ENCODE measurements at places on chromosomes 6 and 20.

GRCh38 chr6:36752187-36752885, 54.7 kb downstream of the RAB44 start:
- DNase-seq: no peak

- DNase-seq: no peak
Observed at GRCh38 chr20:61306937-61307475, 54.9 kb downstream of the CDH4 start.

- no peak for DNase-seq
Observed at GRCh38 chr6:28807682-28808280, 116.0 kb downstream of the TRIM27 start.

DNA sequence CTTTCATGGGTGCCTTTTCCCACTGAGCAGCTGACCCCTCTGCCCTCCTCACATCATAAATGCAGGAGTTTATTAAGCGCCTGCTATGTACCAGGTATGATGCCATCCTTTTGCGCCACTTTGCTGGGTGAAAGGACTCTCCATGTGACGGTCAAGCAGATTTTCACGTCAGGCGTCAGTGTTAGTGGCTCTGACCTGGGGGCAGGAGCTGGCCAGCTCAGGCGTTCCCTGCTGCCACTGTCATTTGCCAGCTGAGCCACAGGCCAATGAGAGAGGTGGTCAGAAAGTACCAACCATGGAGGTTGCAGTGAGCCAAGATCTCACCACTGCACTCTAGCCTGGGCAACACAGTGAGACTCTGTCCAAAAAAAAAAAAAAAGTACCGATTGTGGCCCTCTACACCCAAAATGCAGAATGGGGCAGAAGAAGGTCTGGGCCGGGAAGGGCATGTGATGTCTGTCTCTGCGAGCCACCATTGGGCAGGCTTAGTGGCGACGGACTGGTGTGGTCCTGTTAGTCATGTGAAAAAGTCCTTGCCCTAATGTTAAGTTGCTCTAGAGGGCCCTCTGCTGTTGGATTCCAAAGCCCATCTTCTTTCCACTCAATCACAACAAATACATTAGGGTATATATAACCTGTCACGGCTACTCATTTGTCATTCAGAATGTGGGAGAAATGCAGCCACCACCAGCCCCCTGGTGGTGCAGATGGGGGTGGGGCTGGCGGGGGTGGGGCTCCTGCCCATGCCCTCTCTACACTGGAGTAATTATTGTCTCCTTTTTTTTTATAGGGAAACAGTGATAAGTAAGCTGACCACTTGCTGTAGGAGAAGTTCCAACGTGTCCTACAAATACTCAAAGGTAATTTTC, 18.4 kb upstream of the SLC22A1 start:
- DNase-seq: no peak

- DNase-seq: no peak
Observed at GRCh38 chr6:105499931-105500330, 97.0 kb upstream of the PREP start.

DNA sequence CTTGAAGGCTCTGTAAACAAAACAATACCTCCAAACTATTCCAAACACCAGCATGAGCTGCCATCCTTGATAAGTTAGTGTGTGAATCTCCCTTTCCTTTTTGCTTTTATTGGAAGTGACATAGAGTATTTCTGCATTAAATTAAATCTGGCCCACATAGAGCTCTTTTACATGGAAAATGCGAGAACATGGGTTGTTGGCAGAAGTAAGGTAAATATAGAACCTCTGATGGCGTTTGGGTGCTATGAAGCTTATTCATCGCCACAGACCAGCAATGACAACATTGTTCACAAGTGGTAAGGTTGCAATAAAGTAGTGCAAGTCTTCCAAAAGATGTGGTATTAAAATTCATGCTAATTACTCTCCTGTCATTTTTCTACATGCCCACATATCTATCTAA, 445.8 kb upstream of the JAG1 start:
- DNase-seq: no peak

DNA sequence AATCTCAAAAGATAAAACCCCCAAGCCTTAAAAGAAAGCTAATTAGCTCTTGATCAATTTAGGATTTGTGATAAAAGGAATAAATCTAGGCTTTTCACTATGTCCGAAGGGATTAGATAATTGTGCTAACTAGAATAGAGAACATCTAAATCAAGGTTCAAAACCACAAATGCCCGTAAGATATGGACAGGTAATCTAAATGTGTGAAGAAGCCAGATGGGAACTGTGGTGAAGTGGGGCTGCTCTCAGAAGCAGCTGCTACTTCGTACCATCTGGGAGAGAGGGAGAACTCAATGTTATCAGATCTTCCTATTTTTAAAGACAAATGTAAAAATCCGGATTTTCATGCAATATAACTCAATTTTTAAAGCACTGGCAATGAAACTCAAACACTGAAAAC, 44.2 kb downstream of the NCOA6 start:
- DNase-seq: no peak

GRCh38 chr20:63736893-63737694, 630 bp downstream of the LIME1 start:
- no peak for DNase-seq

- no peak for DNase-seq
Observed at GRCh38 chr6:5724911-5725310, 281.8 kb downstream of the NRN1 start.

GRCh38 chr6:78397499-78397898, 469.9 kb upstream of the IRAK1BP1 start:
- DNase-seq: no peak

GRCh38 chr6:3584606-3585005, 127.8 kb upstream of the SLC22A23 start:
- no peak for DNase-seq

GRCh38 chr20:2142649-2143048, 41.0 kb downstream of the STK35 start:
- DNase-seq: no peak

DNA sequence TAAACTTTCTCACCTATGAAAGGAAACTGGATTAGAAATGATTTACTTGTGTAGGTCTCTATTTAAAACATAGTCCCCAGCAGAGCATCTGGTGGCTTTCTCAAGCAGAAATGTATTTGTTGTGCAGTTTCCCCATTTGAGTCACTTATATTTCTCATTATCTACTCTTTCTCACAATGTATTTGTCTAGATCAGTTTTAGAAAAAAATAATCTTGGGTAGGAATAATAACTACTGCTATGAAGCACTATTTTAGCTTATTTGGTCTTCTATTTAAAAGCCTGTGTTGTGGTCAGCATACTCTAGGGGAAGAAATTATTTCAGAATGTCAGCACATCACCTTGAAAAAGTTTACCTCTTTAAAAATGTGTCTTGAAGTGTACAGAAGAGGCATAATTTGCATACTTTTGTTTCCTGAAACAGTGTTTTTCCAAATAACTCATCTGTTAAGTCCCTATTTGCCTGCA, 60.9 kb upstream of the PRL start:
- no peak for DNase-seq

DNA sequence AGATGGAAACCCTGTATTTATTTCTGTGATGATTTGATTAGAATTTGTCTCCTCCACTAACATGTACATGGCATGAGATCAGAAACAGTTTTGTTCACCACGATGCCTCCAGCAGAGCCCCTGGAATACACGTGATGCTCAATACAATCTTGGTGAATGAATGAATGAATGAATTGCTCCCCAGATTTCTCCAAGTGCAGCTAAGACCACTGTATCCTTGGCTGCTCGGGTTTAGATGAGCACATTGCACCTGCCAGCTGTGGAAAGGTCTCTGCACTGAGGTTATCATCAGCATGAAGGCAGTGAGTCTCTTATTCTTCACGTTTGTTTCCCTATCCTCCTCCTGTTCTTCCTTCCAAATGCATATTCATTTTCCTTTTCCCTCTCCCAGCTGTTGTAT, 17.9 kb downstream of the CASS4 start:
- DNase-seq: no peak

GRCh38 chr20:20404633-20405032, 36.7 kb downstream of the INSM1 start:
- no peak for DNase-seq

DNA sequence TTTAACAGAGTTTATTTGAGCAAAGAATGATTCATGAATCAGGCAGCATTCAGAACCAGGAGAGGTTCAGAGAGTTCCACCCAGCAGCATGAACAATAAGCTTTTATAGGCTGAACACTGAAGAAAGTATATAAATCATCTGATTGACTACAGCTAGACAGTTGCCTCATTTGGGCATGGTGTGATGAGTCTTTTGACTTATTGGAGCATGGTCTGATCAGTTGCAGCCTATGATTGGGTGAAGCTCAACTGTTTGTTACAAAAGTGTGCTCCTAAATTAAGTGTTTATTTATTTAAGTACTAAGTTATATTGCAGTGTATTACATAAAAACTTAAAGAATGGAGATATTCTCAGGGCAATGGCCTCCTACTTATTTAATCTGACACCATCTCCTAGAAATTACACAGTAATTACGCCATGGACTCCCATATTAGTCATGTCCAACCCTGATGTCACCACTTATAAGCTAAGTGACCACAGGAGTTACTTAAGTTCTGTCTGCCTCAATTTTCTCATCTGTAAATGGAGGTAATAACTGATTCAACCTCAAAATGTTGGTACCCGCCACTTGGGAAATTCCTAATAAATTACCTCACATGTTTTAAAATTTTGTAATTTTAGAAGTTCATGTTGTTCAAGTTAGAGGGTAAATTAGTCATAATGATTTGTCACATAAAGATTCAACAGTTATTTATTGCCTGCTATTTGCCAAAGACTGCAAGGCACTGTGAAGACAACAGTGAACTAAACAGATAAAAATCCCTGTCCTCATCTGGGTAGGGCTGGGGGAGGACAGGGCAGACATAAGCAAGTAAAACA, 15.2 kb upstream of the ROS1 start:
- DNase-seq: no peak

- DNase-seq: no peak
Observed at GRCh38 chr20:53191957-53192356, 219.8 kb downstream of the TSHZ2 start.

- peak; percentile 71 for DNase-seq
Observed at GRCh38 chr6:53725791-53726575, 60.4 kb upstream of the KLHL31 start.

DNA sequence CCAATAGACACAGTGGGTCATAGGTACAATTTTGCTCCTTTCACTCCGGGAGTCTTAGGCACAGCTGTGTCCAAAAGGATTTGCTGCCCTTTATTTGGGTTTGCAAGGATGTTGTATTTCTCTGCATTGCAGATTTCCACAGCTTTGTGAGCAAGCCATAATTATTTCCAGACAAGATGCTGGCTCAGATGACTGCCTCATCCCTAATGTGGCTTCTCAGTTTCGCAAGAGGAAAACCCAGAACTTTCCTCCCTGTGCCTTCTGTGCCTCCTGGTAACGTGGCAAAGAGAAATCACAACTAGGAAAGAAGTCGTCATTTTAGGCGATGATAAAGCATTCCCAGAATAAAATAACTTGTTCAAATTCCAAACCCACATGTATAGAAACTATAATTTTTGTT, 33.7 kb downstream of the FAM50B start:
- DNase-seq: no peak

GRCh38 chr6:3433005-3433404, 23.8 kb downstream of the SLC22A23 start:
- no peak for DNase-seq

GRCh38 chr6:54100411-54101006, 10.7 kb upstream of the MLIP start:
- no peak for DNase-seq

DNA sequence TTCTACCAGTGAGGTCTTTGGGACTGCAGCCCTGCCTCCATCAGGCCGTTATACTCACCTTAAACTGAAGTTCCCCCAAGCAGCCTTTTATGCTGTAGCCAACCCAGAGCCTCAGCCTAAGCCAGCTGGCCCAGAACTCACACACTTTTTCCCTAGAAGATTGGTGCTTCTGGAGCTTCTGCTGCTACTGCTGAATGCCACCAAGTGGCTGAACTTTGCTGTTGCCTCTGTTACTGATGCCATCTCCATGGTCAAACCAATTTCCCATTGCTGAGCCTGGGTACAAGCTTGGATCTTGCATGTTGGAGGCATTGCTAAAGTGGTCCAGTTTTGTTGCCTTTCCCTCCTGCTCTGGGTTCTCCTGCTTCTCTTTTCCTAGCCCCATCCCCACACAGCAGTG, 15.0 kb upstream of the TBX18 start:
- DNase-seq: no peak

DNA sequence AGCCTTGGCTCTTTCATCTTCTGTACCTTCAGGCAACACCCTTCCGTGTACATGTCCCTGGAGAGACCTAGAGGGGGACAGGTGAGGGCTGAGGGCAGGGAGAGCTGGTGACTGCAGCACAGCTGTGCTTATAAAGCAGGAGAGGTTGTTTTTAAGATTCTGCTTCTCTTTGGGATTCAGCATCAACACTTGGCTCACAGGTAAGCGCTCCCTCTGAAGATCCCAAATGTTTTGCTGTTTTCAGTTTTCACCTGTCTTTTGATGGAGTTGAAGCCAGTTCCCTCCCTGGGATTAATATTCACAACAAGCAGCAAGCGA, 19.4 kb upstream of the TRAF3IP2 start:
- DNase-seq: no peak

GRCh38 chr20:48142516-48142773, 357.2 kb upstream of the SULF2 start:
- DNase-seq: no peak

DNA sequence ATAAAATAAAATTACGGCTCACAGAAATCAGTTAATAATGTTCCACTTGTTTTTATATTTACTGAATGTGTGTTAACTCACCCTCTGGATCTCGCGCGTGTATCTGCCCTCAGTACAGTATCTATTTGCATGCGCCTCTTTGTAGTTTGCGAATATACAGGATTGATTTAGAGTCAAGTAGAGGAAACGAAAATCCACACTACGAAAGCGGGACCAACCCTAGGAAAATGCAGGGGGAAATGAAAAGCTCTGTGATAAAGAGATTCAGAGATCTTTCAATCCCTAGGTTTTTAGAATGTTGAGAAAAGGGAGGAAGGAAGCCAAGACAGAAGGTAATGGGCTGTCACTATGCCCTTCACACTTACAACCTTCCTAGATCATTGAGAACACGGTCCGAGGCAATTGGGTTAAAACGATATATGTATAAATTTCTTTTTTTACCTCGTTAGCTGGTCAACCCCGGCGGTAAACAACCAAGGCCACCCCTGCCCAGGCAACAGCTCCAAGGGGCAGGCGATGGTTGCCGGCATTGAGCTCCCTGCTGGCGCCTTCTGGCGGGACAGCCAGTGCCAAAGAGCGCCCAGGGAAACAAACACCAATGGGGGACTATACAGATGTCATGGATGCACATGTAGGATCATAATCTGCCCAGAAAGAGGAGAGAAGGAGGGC, 792 bp upstream of the FUT9 start:
- DNase-seq: no peak

DNA sequence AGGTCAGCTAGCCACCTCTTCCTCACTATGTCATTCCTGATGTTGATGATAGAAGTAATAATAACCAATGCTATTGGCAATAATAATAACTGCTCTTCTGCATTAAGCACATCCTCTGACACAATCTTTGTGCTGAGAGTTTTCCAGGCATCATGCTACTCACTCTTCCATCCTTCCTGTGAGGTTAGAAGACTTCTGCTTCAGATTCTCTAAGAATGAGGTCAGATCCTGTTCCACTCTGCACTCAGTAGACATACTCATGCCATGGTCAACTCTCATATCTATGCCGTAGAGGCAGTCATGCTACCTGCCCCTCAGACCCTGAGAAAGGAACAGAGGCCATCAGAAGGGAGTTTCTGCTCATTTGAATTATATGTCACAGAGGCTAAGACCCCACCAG, 98.1 kb upstream of the TOP1 start:
- DNase-seq: no peak

Data from stimulated activated CD4-positive, alpha-beta T cell treated with anti-CD3 and anti-CD28 coated beads, Interleukin-1b, Interleukin-23, amount 100 ng/mL, for 4 hours (primary cell).